GM12865 (cell line): ENCODE measurements at places on chromosomes 7 and 10.

GRCh38 chr7:51847461-51848134 is 531.0 kb upstream of the COBL start:
- no peak for DNase-seq

DNA sequence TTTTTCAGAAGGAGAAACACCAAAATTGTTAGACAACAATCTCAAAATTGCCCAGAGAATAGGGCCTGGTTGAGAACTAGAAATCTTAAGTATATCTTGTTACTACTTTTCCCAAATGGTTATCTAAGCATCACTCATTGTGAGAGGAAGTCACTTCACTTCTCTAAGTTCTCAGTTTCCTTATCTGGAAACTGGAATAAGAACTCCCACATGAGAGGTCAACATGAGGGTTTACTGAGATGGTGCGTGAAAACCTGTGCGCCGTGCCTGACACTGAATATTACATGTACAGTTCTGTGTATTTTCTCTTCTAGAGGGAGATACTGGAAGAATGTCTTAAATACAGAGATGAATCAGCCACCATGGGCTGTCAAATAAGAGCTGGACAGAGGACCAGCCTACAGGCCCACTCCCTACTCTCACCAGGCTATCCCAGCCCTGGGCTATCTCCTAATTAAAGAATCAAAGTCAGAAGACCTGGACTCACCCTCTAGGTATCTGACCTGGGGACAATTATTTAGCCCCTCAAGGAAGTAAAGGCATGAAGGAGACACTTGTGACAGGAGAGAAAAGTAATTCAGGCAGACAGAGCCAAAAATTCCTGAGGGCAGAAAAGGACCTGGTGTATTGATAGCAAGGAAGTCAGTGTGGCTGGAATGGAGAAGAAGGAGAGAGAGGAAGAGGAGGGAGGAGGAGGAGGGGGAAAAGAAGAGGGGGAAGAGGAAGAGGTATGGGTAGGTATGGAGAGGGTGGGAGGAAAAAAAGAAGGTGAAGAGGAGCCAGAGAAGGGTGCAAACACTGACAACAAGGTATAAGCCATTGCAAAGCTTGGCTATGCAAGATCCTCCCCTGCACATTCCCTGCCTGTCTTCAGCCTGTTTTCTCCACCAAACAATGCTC is 44.9 kb downstream of the CCDC71L start:
- no peak for DNase-seq

GRCh38 chr7:54330216-54330800 is 211.9 kb upstream of the VSTM2A start:
- DNase-seq: no peak

DNA sequence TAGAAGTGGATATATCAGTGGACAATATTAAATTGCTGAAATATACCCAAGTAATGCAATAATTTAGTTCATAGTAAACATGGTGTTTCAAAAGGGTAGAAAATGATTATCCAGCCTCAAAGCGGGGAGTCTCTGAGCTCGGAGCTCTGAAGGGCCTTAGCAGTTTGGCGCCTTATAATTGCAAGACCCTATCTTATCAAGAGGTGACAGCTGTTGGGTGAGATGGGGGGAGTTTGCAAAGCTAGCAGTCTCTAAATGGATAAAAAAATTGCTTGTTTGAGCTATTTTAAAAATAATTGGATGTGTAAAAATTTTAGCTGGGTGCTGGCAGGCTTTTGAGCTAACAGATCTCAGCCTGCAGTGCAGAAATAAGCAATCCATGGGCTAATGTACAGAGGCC is 219.2 kb downstream of the CCSER2 start:
- no peak for DNase-seq

DNA sequence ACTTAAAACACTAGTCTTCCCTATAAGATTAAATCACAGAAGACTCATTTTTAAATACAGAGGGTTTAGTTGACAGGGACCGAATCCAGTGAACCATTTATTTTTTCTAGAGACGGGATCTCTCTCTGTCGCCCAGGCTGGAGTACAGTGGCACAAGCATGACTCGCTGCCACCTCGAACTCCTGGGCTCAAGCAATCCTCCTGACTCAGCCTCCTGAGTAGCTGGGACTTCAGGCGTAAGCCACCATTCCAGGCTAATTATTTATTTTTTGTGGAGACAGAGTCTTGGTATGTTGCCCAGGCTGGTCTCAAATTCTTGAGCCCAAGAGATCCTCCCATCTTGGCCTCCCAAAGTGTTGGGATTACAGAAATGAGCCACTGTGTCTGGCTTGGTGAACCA is 20.9 kb upstream of the LYZL1 start:
- no peak for DNase-seq

DNA sequence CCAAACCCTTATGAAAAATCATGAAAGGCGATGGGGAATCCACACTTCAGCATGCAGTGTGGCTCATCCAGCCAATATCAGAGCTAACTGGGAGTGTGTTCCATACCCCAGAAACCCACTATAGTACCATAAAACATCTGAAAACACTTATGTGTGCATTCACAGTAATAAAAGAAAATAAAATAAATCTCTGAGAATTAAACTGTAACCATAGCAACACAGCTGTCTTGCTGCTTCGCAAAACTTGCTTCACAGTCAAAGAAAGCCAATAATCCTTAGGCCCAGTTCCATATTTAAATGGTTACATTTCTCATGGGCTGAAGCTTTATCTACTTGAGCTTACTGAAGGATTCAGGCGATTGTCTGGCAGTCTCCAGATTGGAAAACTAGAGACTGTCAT is 19.9 kb upstream of the POLR1F start:
- DNase-seq: no peak
